Fibroblast of skin of left quadriceps (primary cell): ENCODE measurements at places on chromosomes 2 and 18.

GRCh38 chr2:108909275-108909823, 79.7 kb downstream of the EDAR start:
- no peak for DNase-seq

- DNase-seq: no peak
Measured at GRCh38 chr2:121076885-121077549, 208.0 kb downstream of the TFCP2L1 start.

GRCh38 chr2:166892397-166892796, 4.1 kb downstream of the XIRP2 start:
- DNase-seq: no peak

DNA sequence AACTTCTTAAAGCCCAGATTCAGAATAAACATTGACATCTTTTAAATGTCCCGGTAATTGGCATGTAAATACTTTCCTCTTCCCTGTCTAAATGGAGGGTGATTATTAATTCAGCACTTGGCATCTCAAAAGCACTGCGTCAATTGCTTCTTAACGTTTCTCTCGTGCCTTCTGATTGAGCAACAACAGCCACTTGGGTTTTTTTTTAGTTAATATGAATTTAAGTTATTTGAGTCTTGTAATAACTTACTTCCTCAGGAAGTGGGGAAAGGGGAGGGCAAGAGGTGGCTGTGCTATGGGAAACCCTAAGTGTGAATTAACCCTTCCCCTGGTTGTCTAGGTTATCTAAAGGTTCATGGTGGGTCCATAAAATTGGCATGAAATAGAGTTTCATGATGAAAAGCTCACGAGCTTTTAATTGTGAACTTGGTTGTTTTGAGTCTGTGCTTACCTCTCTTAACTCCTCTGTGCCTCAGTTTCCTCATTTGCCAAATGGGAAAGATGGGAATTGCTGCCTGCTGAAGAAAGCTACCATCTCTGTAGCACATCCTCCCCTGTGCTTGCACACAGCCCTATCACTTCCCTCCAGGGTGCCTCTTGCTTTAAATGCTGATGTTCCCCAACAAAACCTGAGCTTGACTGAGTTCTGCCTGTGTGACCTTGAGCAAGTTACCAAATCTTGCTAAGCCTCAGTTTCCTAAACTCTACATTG, 126.3 kb upstream of the BCL2L11 start:
- no peak for DNase-seq

GRCh38 chr2:33317369-33318007, 159.0 kb upstream of the RASGRP3 start:
- no peak for DNase-seq

GRCh38 chr2:182591774-182592173, 124.3 kb upstream of the DNAJC10 start:
- no peak for DNase-seq

GRCh38 chr2:10385933-10386773, 62.0 kb downstream of the ODC1 start:
- no peak for DNase-seq

DNA sequence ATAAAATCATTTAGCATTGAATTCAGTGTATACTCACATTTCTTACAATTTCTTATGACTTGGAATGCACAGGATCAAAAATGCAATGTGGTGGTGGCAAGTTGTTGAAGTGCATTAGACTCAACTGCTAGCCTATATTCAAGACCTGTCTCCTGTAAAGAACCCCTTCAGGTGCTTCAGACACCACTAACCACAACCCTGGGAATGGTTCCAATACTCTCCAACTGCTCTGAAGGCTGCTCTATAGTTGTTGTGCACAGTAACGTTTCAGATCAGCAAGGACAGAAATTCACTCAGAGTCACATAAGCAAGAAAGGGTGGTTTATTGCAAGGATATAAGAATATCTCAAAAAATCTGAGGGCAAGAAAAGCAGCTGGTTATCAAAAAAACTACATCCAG, 6.5 kb downstream of the GKN1 start:
- DNase-seq: no peak

DNA sequence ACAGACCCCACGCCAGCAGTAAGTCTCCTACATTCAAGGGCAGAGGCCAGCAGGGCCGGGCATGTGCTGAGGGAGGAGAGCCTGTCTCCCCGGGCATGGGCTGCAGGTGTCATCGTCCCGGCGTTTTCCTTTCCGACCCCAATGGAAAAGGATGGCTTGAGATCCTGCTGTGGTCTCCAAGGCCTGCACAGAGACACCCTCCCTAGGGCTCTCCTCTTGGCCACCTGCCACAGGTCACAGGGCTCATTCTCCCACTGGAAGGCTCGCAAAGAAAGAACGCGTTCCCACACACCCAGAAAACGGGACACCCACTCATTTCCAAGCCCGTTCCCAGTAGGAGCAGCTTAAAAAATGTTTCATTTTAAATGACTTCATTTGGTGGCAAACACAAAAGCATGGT, 41.0 kb downstream of the DIPK1C start:
- no peak for DNase-seq

DNA sequence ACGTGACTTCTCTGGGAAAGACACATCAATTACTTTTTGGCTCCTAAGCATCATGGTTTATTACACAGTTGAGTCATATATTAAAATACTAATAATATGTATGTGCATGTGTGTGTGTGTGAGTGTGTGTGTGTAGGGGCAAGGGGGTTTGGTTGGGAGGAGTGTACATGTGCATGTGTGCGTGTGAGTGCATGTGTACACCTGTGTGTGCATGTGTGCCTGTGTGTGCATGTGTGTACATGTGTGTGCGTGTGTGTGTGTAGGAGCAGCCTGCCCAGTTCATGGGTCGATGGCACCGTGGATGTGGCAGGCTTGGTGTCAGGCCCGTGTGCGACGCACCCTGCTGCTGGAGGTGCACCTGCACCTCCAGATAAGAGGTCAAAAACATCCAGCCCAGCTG, 99.0 kb upstream of the SNTG2 start:
- no peak for DNase-seq

GRCh38 chr2:10144771-10145518, 22.4 kb downstream of the RRM2 start:
- no peak for DNase-seq

GRCh38 chr2:70084973-70085710, 2.1 kb upstream of the PCBP1 start:
- DNase-seq: no peak

DNA sequence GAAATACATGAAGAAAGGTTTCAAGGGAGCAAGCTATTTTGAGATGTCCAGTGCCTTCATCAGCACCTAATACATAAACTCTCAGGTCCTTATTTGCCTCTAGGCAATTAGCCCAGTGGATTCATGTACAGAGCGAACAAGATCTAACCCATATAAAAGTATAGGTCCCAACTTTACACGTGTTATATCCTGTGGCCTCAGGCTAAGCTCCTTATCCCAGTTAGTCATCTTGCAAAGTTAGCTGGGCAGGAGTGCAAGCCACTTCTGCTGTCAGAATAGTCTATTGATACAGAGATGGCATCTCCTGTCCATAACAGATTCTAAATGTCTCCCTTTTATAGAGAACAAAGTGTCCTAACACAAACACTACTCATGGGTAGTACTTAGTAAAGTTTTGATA, 203.9 kb upstream of the PIK3C3 start:
- DNase-seq: no peak

GRCh38 chr18:10791169-10791831, 265.5 kb downstream of the NAPG start:
- DNase-seq: no peak

GRCh38 chr2:236682651-236683422, 113.2 kb downstream of the ACKR3 start:
- no peak for DNase-seq

- peak; percentile 80 for DNase-seq
Measured at GRCh38 chr2:170812710-170813600, 3.7 kb upstream of the GAD1 start.

- DNase-seq: no peak
Measured at GRCh38 chr2:191145769-191146471, 4.9 kb downstream of the STAT4 start.

DNA sequence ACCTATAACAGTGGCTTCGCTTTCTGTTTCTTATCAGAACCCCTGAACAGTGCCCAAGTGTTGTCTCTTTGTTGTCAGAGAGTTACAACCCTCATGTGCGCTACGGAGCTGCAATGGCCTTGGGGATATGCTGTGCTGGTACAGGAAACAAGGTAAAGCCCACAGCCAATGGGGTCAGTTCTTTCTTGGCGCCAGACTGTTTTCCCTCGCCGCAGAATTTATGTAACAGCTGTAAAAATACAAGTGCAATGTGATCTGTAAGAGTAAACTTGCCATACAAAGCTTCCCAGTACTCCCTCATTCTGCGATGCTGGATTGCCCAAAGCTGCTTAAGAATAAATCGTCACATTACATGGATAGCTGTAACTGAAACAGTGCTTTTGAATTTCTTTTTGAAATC, 13.9 kb upstream of the HTR2B start:
- DNase-seq: no peak

- DNase-seq: no peak
Measured at GRCh38 chr2:191617575-191617974, 60.4 kb upstream of the NABP1 start.

DNA sequence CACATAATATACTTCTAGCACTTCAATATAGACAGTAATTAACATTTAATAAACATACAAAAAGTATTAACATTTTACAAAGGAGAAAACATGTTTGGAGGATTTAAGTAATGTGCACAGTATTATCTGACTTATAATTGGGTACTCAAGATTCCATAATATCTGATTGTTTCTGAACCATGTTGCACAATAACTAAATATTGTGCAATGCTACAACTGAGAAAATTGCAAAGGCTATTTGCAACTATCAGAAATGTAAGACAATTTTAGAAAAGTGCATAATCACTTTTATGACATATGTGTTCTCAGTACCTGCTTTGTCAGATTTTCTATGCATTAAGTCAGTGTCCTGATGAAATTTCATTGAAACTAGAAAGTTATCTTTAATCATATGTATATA, 934.6 kb downstream of the SOCS6 start:
- DNase-seq: no peak

DNA sequence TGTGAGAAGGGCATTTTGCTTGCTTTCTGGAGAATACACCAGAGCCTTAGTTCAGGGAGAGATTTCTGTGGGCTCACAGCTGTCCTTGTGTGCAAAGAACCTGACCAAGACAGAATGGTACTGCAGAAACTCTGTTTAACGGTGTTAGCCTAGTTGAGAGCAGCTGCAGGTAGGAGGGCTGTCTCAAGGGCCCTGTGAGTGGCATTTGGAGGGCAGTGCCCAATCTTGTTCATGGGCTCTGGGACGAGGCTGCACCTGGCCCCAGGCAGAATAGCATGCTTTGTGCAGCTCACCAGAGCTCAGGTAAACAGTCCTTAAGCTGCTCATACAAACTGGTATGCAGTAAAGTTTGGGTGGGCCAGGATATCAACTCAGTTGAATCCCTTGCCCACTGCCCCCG, 16.9 kb upstream of the RGPD4 start:
- no peak for DNase-seq

DNA sequence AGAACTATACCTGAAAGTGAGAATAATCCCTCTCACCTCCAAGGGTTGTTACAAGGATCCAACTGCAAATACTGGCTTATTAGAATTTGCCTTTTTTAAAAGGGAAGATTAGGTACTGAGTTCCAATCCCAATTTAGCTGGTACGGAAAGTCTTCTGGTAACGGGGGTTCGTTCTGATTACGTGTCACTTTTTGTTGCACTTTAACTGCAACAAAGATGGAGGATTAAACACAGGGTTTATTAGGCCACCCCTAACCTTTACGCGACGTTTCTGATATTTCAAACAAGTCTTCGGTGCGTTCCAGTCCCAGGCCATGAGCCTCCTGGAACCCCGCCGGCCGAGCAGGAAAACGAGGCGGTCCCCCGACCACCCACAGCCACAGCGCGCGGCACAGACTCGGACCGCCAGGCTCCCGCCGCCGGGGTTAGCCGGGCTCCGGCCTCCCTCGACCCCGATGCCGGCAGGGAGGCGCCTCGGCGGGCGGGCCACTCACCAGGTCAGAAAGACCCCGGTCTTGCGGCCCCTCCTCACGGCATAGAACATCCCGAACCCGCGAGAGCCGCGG, 411 bp downstream of the RNASEH1 start:
- DNase-seq: no peak

- peak; percentile 65 for DNase-seq
Measured at GRCh38 chr2:233542507-233542906, 24.1 kb downstream of the USP40 start.

GRCh38 chr18:58769321-58769720, 95.4 kb upstream of the ZNF532 start:
- DNase-seq: no peak

DNA sequence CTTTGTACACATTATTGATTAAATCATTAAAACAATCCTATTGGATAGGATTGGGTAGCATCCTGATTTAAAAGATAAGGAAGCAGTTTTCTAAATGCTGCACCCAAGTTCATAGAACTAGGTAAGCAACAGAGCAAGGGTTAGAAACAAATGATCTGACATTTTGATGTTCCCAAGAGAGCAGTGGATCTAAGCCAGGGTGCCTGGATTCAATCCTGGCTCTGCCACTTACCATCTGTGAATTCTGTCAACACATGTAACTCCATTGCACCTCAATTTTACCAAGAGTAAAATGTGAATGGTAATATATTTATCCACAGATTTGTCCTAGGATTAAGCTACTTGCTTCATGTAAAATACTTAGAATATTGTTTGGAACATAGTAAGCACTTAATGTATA, 982.6 kb upstream of the FANCL start:
- no peak for DNase-seq

DNA sequence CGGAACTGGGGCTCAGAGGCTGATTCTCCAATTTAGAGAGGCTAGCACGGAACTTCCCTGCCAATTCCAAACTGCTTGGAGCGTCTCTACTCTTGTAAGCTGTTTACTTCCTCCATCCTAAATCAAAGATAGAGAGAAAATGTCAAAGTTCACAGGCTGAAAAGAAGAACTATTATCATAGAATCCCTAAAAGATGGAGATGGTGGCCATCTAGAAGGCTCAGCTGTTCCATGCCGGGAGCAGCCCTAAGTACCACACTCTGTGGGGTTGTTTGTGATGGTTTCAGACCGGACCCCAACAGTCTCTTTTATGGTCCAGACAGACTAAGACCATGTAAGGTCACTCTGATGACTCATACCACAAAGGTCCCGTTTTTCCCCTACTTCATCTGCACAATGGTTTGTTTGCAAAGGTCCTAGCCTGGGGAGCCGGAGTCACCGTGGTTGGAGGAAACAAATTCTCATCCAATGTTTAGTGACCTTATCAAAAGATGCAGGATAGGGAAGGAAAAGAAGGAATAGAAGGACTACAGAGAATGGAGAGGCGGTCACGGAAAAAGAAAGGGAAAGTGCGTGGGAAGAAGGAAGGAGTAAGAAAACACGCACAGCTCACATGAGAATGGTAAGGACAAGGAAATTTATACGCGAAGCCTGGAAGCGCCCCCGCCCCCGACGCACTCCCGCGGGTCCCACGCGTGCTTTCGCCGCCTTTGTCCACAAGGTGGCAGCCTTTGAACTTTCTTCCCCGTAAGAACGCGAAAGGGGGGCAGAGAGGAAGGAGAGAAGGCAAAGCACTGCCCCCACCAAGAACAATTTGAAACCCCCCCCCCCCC, 453 bp upstream of the ANTXR1 start:
- DNase-seq: no peak

GRCh38 chr18:34083910-34084535, 140.7 kb downstream of the NOL4 start:
- no peak for DNase-seq
